Activated naive CD8-positive, alpha-beta T cell treated with anti-CD3 and anti-CD28 coated beads for 36 hours (primary cell): ENCODE measurements at places on chromosomes 3 and 15.

- no peak for DNase-seq
- H3K36me3 ChIP-seq: peaks cover 27% of the 10 kb centered on the region
- H3K4me3 ChIP-seq: no peak overlapping the region
- peaks cover 17% of the 10 kb centered on the region for H3K4me1 ChIP-seq
- H3K27me3 ChIP-seq: no peaks in the 10 kb centered on the region
- H3K27ac ChIP-seq: no peak overlapping the region
Measured at GRCh38 chr3:172249039-172249438, 199.2 kb downstream of the GHSR start.

DNA sequence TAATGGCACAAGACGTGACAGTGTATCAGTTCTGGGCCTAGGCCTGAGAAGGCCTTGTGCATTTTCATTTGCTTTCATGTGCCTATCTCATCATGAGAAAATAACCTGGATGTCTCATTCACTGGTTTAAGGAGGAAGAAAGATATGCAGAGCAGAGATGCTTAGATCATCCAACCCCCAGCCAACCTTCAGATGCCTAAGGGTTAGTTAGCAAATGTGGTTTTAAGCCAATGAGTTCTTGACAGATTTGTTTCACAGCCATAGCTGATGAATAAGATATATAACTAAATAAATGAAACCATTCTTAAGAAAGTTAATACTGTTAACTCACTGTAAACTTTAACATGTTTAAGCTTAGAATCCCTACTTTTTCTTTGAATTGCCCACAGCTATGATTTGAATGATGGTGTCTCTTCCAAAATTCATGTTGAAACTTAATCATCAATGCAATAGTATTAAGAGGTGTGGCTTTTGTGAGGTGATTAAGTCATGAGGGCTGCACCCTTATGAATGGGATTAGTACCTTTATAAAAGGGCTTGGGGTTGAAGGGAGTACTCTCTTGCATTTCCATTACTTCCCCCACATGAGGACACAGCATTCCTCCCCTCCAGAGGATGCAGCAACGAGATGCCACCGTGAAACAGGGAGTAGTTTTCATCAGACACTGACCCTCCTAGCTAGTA is 324.6 kb upstream of the TBC1D5 start:
- no peaks in the 10 kb centered on the region for H3K36me3 ChIP-seq
- no peaks in the 10 kb centered on the region for H3K27me3 ChIP-seq
- no peak overlapping the region for H3K4me3 ChIP-seq
- peaks cover 2% of the 10 kb centered on the region for H3K4me1 ChIP-seq
- H3K27ac ChIP-seq: no peak overlapping the region
- no peak for DNase-seq

GRCh38 chr3:11536132-11536935 is 107.4 kb downstream of the VGLL4 start:
- no peak overlapping the region for H3K27ac ChIP-seq
- H3K27me3 ChIP-seq: no peaks in the 10 kb centered on the region
- no peaks in the 10 kb centered on the region for H3K4me1 ChIP-seq
- no peaks in the 10 kb centered on the region for H3K36me3 ChIP-seq
- no peak overlapping the region for H3K4me3 ChIP-seq

DNA sequence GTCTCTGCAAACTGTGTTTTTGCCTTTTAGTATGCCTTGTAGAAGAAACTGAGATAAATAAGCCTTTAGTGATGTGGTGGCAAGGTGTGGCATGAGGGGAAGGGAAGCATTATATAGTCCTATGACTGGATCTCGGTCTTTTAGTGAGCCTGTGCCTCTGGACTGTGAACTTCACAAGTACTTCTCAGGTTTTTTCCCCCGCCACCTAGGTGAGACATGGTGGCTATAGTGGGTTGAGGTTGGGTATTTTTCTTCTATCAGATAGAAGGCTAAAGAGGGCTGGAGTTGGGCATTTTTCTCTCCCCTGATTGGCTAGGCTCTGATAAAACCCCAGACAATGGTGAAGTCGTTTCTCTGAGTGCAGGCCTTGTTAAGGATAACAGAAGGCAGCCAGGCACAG is 38.7 kb upstream of the ZFAND6 start:
- no peak overlapping the region for H3K27ac ChIP-seq
- no peak overlapping the region for H3K4me3 ChIP-seq
- no peak for DNase-seq

DNA sequence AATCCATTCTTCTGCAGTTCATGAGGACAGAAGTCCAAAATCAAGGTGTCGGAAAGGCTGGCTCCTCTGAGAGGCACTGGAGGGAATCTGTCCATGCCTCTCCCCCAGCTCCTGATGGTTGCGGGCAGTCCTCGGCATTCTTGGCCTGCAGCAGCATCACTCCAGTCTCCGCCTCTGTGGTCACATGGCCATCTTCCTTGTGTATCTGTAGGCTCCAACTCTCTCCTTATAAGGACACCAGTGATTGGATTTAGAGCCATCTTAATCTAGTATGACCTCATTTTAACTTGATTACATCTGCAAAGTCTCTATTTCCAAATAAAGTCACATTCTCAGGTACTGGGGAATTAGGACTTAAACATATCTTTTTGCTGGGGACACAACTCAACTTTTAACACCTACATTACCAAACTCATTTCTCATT is 56.0 kb upstream of the FLNB start:
- no peaks in the 10 kb centered on the region for H3K36me3 ChIP-seq
- H3K27ac ChIP-seq: no peak overlapping the region
- peaks cover 4% of the 10 kb centered on the region for H3K4me1 ChIP-seq

GRCh38 chr15:89746386-89746780 is 4.7 kb downstream of the MESP1 start:
- no peak overlapping the region for H3K4me3 ChIP-seq
- no peaks in the 10 kb centered on the region for H3K36me3 ChIP-seq
- no peaks in the 10 kb centered on the region for H3K4me1 ChIP-seq
- H3K27ac ChIP-seq: no peak overlapping the region
- no peak for DNase-seq

DNA sequence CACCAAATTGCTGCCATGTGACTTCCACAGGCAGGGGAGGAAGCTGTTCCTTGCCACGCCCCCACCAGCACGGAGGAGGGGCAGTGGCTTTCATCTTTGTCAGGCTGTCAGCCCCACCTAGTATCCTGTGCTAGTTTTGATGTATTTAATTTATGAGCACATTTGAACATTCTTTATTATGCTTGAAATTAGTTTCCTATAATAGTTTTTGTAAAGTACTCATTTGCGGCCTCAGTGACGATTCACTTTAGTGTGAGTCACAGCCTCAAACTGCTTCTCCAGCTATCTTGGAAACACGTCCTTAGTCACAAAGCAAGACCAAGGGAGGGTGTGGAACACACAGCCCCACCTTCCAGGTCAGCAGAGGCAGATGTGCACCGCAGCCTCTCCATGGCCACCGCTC is 239.9 kb upstream of the ATP10A start:
- H3K4me1 ChIP-seq: no peaks in the 10 kb centered on the region
- no peak overlapping the region for H3K4me3 ChIP-seq
- H3K27me3 ChIP-seq: peaks cover 17% of the 10 kb centered on the region
- no peaks in the 10 kb centered on the region for H3K36me3 ChIP-seq
- no peak for DNase-seq

DNA sequence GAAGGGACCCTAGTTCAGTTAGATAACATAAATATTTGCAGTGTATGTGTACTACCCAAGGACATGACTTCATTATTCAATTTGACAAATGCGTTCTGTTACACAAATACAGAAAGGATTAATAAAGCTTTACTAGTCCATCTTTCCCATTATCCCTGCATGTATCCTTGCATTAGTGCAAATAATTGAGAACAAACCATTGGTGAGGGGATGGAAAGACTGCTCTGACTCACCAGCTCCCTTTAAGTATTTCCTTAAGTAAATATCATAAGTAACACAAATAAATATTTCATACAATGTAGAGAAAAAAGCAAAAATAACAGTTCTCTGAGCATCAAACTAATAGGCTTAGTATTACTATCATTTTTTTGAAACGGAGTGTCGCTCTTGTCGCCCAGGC is 1.9 kb upstream of the GPD1L start:
- no peak overlapping the region for H3K4me3 ChIP-seq
- peaks cover 21% of the 10 kb centered on the region for H3K4me1 ChIP-seq
- H3K27ac ChIP-seq: no peak overlapping the region
- peaks cover 5% of the 10 kb centered on the region for H3K36me3 ChIP-seq
- no peak for DNase-seq
- H3K27me3 ChIP-seq: no peaks in the 10 kb centered on the region

DNA sequence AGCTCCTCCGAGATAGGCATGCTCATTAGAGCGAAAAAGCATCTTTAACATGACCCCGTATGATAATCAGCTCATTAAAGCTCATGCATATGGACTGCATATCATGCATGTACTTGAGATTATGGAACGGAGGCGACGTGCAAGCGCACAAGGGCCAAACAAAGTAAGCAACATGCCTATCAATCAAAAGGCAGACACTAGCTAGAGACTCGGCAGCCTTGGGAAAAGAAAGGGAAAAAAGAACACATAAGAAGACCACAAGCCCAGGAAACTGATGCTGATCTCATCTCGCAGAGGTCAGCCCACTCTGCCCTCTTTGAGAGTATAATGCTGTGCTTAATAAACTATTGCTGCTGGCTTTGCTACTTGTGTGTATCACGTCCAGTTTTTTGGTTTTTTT is 2.6 kb upstream of the ACOX2 start:
- H3K36me3 ChIP-seq: no peaks in the 10 kb centered on the region
- DNase-seq: no peak
- no peak overlapping the region for H3K27ac ChIP-seq

GRCh38 chr15:91872356-91873137 is 19.0 kb downstream of the SLCO3A1 start:
- peaks cover 33% of the 10 kb centered on the region for H3K4me1 ChIP-seq
- peaks cover 4% of the 10 kb centered on the region for H3K36me3 ChIP-seq
- no peak for DNase-seq
- no peak overlapping the region for H3K4me3 ChIP-seq
- peaks cover 16% of the 10 kb centered on the region for H3K27me3 ChIP-seq

DNA sequence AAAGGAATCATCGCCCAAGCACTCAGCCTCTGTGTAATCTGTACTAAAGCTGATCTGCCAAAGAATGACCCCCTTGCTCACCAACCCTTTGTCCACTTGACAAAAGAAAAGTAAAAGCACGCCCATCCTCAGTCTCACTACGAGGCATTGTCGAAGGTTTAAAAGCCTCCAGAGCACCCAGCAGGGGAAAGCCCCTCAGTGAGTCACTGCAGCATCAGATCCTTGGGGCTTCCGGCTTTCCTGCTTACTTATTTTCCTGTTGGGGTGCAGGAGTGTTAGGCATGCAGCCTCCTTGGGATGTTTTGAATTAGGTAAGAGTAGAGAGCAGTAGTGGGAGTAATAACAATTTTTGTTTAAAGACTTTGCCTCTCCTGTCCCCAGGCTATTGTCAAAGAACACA is 216.1 kb downstream of the MTHFS start:
- DNase-seq: no peak
- H3K4me3 ChIP-seq: no peak overlapping the region
- H3K36me3 ChIP-seq: no peaks in the 10 kb centered on the region
- no peak overlapping the region for H3K27ac ChIP-seq
- H3K4me1 ChIP-seq: no peaks in the 10 kb centered on the region

DNA sequence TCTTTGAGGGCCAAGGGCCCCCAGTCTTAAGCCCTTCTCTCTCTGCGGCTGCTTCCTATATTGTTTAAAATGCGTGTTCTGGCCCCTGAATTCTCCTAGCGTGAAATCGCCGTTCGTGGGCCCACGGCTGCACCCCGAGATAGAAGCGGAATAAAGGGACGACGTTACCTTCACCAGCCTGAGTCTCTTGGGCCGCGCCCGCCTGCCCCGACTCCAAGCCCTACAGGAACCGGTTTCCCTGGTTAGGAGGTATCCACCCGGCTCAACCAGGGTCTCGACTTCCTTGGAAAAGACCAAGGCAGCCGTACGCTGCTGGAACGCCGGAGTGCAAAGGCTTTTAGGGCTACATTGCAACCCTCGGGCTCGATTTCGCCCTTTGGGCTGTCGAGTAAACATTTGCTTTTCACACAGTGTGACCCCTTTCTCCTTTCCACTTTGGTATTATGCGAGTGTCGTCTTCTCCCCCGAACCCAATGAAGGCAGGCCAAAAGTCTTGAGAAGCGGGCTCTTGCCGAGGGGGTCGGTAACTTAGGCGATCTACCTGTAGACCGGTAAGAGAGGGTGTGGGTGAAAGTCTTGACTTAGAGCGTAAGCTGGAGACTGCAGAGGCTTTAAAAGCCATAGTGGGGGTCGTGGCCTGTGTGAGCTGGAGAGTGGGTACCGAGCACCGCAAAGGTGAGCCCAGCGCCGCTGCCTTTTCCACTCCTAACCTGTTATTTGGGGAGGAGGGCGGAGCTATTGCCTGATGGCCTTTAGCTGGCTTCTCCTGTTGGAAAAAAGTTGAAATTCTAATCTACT is 2.0 kb downstream of the TRIM71 start:
- no peak for DNase-seq
- no peak overlapping the region for H3K4me3 ChIP-seq
- H3K4me1 ChIP-seq: peaks cover 11% of the 10 kb centered on the region
- peaks cover 76% of the 10 kb centered on the region for H3K27me3 ChIP-seq
- H3K27ac ChIP-seq: no peak overlapping the region

- DNase-seq: no peak
- no peaks in the 10 kb centered on the region for H3K36me3 ChIP-seq
- no peak overlapping the region for H3K27ac ChIP-seq
- peaks cover 8% of the 10 kb centered on the region for H3K27me3 ChIP-seq
- peaks cover 7% of the 10 kb centered on the region for H3K4me1 ChIP-seq
Measured at GRCh38 chr3:101142160-101142559, 148.9 kb upstream of the ABI3BP start.

DNA sequence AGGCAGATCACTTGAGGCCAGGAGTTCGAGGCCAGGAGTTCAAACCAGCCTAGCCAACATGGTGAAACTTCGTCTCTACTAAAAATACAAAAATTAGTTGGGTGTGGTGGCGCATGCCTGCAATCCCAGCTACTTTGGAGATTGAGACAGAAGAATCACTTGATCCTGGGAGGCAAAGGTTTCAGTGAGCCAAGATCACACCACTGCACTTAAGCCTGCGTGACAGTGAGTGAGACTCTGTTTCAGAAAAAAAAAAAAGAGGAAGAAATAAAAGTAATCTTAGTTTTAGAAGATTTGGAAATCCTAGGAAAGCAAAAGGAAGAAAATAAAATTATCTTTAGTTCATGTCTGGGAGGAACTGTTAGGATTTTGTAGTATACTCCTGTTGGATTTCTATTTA is 77.2 kb downstream of the IL12A start:
- H3K27me3 ChIP-seq: peaks cover 10% of the 10 kb centered on the region
- no peak for DNase-seq
- no peak overlapping the region for H3K4me3 ChIP-seq
- H3K4me1 ChIP-seq: peaks cover 3% of the 10 kb centered on the region

GRCh38 chr3:53531749-53532148 is 37.3 kb downstream of the CACNA1D start:
- H3K27me3 ChIP-seq: peaks cover 23% of the 10 kb centered on the region
- H3K36me3 ChIP-seq: no peaks in the 10 kb centered on the region
- no peak overlapping the region for H3K4me3 ChIP-seq

- H3K36me3 ChIP-seq: no peaks in the 10 kb centered on the region
- H3K27ac ChIP-seq: no peak overlapping the region
- no peak overlapping the region for H3K4me3 ChIP-seq
- H3K27me3 ChIP-seq: no peaks in the 10 kb centered on the region
- H3K4me1 ChIP-seq: peaks cover 5% of the 10 kb centered on the region
- DNase-seq: no peak
Measured at GRCh38 chr3:136070334-136070733, 104.8 kb downstream of the PPP2R3A start.
